ENCODE measurements at places on chromosomes 1 and 21.

DNA sequence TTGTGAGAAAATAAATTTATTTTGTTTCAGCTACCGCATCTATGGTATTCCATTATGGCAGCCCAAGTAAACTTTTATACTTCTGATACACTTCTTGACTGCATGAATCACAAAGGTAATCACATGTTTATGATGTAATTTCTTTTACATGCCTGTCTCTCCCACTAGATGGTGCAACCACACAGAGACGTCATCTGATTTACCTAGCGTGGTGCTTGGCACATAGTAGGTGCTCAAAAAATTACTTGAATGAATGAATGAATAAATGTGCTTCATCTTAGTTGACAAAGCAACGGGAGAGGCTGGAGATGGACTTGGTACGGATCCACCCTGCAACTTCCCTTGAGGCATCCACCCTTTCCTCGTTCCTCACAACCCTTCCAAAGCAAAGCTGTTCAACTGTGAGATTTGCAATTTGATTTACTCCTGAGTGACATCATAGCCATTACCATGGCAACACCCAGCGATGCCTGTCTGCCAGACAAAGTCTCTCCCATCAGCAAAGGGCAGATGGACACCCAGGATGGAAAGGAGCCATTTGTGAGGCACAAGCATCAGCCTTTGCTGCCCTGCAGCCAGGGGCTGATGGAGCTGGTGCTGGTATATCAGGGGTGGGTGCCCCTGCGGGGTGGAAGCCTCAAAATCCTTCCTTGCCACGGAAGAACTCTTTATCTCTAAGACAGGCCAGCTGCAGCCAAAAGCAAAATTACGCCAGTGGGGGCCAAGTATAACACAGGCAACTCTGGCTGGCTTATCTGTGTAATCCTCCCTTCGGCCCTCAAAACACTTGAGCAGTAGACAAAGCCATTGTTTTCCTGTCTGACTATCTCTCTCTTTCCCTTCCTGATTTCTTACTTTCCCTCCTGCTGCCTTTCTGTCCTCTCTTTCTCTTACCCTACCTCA lies 18.9 kb upstream of the VWA5B1 start:
- no peaks in the 10 kb centered on the region for H3K4me1 ChIP-seq
- DNase-seq: no peak
- no peaks in the 10 kb centered on the region for H3K36me3 ChIP-seq
- H3K27ac ChIP-seq: no peak overlapping the region
- peaks cover 41% of the 10 kb centered on the region for H3K27me3 ChIP-seq

GRCh38 chr1:223500560-223501425 lies 107.6 kb downstream of the CCDC185 start:
- H3K4me3 ChIP-seq: no peak overlapping the region
- no peaks in the 10 kb centered on the region for H3K27me3 ChIP-seq
- DNase-seq: no peak
- H3K36me3 ChIP-seq: no peaks in the 10 kb centered on the region
- H3K27ac ChIP-seq: no peak overlapping the region

- peaks cover 17% of the 10 kb centered on the region for H3K27me3 ChIP-seq
- H3K36me3 ChIP-seq: no peaks in the 10 kb centered on the region
Measured at GRCh38 chr1:222266223-222267196, 281.4 kb downstream of the HHIPL2 start.

DNA sequence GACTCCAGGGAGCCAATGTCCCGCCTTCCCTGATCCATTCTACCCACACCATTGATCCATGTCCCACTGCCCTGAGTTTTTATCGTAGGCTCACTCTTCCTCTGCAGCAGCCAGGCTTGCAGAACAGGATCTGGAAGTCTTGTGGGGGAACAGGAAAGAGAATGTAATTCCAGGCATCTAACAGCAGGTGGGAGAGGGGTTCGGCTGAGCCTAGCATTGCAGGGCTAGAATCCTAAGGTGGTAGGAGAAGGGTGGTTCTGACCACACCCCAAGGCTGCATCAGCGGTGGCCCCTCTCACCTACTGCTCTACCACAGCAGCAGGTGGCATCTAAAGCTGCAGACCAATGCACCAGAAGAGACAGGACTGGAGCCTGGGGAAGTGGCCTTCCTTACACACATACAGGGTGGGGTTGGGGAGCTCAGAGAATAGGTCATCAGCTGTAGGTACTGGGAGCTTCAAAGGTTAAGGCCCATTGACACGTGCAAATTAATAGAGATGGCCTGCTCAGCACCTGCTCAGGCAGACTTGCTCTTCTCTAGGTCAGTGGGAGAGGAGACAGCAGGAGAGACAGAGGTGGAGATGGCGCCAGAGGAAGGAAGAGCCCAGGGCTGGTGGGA lies 20.5 kb downstream of the KNCN start:
- no peak overlapping the region for H3K27ac ChIP-seq
- no peak for DNase-seq
- peaks cover 6% of the 10 kb centered on the region for H3K4me1 ChIP-seq
- no peaks in the 10 kb centered on the region for H3K36me3 ChIP-seq

DNA sequence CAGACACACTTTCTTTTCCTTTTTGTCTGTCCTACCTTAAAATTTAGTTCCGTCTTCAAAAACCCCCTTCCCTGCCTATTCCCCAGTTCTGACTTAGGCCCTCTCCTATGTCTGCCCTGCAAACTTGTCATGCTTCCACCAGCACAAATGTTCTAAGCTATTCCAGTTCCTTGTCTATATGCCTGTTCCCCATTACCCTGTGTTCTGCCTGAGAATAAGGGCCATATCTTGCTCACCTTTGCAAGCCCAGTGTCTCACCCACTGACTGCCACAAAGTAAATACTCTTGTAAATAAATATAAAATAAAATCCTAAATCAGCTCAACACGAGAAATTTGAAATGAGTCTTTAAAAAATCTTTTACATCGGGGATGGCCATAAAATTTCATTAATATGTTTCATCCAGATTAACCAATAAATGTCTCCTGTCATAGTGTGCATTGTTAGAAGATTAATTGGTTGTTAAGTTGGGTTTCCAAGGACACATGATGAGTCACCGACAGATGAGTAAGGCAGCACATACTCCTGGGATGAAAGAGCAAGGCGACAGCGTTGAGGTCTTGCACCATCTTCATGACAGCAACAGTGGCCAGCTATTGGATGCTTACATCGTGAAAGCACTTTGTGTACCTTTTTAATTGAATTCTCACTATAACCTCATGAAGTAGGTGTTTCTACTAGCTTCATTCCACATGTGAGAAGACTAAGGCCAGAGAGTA lies 92.6 kb upstream of the NGF start:
- H3K4me3 ChIP-seq: no peak overlapping the region
- no peaks in the 10 kb centered on the region for H3K27me3 ChIP-seq
- no peak overlapping the region for H3K27ac ChIP-seq
- peaks cover 5% of the 10 kb centered on the region for H3K4me1 ChIP-seq

- DNase-seq: no peak
- H3K27ac ChIP-seq: no peak overlapping the region
- no peaks in the 10 kb centered on the region for H3K4me1 ChIP-seq
Measured at GRCh38 chr1:221692643-221693042, 49.2 kb downstream of the DUSP10 start.

DNA sequence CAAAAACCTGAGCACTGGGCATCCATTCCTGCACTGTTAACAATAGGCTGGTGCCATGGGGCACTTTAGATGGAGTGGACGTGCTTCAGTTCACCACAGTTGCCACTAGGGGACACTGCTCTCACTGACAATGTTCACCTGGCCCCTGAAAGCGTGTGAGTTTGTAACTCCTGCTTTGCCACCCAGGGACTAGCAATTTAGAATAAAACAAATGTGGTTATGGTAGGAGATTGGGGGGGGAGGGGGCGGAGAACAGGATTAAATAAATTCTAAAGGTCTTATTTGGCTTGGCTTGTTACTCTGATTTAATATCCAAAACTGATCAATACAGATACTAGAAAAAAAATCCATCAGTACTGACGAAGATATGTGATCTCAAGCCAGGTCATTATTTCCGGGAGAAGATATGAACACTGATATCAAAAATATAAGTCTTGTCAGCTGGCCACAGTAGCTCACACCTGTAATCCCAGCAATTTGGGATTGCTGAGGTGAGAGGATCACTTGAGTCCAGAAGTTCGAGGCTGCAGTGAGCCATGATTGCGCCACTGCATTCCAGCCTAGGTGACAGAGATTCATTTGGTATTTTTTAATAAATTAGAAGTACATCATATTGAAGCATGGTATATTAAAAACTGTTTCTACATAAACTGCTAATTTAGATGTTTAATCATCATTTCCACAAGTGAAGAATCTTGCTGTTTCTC lies 23.2 kb downstream of the INTS7 start:
- peak; percentile 73 for DNase-seq
- H3K27me3 ChIP-seq: no peaks in the 10 kb centered on the region
- H3K36me3 ChIP-seq: peaks cover 25% of the 10 kb centered on the region
- no peaks in the 10 kb centered on the region for H3K4me1 ChIP-seq
- H3K27ac ChIP-seq: no peak overlapping the region

DNA sequence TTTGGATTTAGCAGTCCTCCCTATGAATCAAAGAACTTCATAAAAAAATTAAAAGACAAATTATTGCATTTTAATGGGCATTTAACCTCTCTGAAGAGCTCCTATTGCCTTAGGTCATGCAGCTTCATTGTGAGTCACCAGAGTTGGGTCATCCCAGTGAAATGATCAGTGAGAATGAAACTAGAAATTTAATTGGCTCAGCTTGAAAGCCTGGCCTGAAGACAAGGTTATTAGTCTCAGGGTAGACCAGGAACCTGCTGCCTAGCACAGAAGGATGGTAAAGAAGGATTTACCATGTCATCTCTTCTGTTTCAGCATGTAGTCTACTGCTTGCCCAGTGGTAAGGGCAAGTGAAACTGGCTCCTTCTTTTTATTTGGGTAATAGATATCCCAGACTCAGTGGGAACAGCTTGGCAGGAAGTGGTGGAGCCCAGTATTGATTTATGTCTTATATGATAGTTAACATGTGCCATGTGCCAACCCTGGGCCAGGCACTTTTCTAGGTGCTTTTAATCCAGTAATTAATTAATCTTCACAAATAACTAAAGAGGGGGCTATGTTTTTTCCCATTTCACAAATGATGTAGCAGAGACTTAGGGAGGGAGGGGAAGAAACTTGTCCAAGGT lies 23.6 kb downstream of the LAMC2 start:
- no peaks in the 10 kb centered on the region for H3K36me3 ChIP-seq
- DNase-seq: peak; percentile 87
- no peak overlapping the region for H3K27ac ChIP-seq

DNA sequence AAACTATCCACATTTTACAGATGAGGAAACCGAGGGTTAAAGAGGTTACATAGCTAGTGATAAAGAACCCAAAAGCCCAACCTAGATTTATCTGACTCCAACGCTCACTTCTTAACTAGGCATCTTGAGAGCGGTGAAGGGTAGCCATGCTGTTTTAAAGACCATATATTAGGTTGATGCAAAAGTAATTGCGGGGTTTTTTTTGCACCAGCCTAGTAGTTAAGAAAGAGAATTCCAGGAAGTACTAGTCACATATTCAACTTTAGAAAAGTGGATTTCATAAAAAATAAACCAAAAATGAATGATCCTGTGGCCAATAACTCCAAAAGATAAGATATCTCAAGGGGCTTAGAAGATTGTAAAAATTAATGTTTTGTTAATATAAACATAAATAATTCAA lies 162.1 kb downstream of the GLUL start:
- no peaks in the 10 kb centered on the region for H3K27me3 ChIP-seq
- H3K4me3 ChIP-seq: no peak overlapping the region
- no peaks in the 10 kb centered on the region for H3K36me3 ChIP-seq
- no peak overlapping the region for H3K27ac ChIP-seq

GRCh38 chr1:183087001-183087400 lies 63.8 kb downstream of the LAMC1 start:
- no peaks in the 10 kb centered on the region for H3K27me3 ChIP-seq
- DNase-seq: no peak
- peaks cover 43% of the 10 kb centered on the region for H3K36me3 ChIP-seq
- peaks cover 5% of the 10 kb centered on the region for H3K4me1 ChIP-seq
- no peak overlapping the region for H3K4me3 ChIP-seq

- H3K27me3 ChIP-seq: no peaks in the 10 kb centered on the region
- peaks cover 1% of the 10 kb centered on the region for H3K4me1 ChIP-seq
- H3K4me3 ChIP-seq: no peak overlapping the region
- peaks cover 9% of the 10 kb centered on the region for H3K36me3 ChIP-seq
- DNase-seq: peak; percentile 66
- no peak overlapping the region for H3K27ac ChIP-seq
Measured at GRCh38 chr1:93874025-93874651, 4.9 kb downstream of the DNTTIP2 start.

DNA sequence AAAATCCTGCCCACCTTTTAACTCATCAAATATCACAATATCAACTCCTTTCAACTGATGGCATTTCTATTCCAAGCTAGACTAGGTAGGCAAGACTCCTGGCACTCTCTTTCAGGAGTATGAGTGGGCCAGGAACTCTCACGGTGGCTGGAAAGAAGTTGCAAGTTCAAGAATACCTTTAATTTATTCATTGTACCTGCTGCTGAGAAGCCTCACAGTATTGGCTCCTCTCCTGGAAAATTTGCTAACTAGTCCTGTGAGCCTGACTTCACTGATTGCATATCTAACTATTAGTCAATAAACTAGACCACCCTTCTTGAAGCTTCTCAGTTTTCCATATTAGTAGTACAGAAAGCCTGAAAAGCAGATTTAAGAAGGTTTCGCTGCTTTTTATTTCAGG lies 120.2 kb downstream of the DUSP10 start:
- H3K27ac ChIP-seq: no peak overlapping the region
- no peaks in the 10 kb centered on the region for H3K27me3 ChIP-seq
- DNase-seq: no peak
- H3K36me3 ChIP-seq: no peaks in the 10 kb centered on the region

- no peak overlapping the region for H3K27ac ChIP-seq
- H3K4me3 ChIP-seq: no peak overlapping the region
- peaks cover 46% of the 10 kb centered on the region for H3K4me1 ChIP-seq
Measured at GRCh38 chr1:9374748-9375341, 82.2 kb downstream of the SPSB1 start.

DNA sequence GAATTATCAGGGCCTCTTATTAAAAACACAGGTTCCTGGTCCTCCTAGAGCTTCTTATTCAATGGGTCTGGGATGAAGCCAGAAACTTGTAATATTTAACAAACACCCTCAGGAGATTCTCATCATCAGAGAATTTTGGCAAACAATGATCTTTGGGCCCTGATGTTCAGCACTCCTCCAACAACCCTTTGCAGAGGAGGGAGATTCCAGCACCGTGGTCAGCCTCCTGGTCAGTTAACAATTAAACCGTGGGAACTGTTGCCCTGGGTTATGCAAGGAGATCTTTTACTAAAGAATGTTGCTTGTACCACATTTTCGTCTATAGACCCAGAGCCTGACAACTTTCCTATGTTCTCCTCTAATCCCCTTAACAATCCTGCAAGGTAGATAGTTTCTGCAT lies 294.4 kb downstream of the PLPP3 start:
- H3K27me3 ChIP-seq: no peaks in the 10 kb centered on the region
- peaks cover 5% of the 10 kb centered on the region for H3K4me1 ChIP-seq
- H3K27ac ChIP-seq: no peak overlapping the region
- no peak for DNase-seq

GRCh38 chr1:192639607-192640368 lies 3.8 kb downstream of the RGS13 start:
- H3K27ac ChIP-seq: no peak overlapping the region
- DNase-seq: peak; percentile 66
- no peaks in the 10 kb centered on the region for H3K4me1 ChIP-seq
- H3K4me3 ChIP-seq: no peak overlapping the region
- no peaks in the 10 kb centered on the region for H3K36me3 ChIP-seq

- H3K27ac ChIP-seq: no peak overlapping the region
- H3K36me3 ChIP-seq: no peaks in the 10 kb centered on the region
- peaks cover 40% of the 10 kb centered on the region for H3K27me3 ChIP-seq
- H3K4me3 ChIP-seq: no peak overlapping the region
- H3K4me1 ChIP-seq: peaks cover 11% of the 10 kb centered on the region
- no peak for DNase-seq
Measured at GRCh38 chr1:31548534-31548906, 27.8 kb upstream of the TINAGL1 start.

GRCh38 chr1:56915960-56916359 lies 49.9 kb downstream of the C8B start:
- H3K36me3 ChIP-seq: no peaks in the 10 kb centered on the region
- DNase-seq: no peak
- no peak overlapping the region for H3K27ac ChIP-seq
- H3K4me3 ChIP-seq: no peak overlapping the region
- H3K27me3 ChIP-seq: no peaks in the 10 kb centered on the region
- no peaks in the 10 kb centered on the region for H3K4me1 ChIP-seq
